ENCODE measurements at places on chromosomes 5 and 9.

DNA sequence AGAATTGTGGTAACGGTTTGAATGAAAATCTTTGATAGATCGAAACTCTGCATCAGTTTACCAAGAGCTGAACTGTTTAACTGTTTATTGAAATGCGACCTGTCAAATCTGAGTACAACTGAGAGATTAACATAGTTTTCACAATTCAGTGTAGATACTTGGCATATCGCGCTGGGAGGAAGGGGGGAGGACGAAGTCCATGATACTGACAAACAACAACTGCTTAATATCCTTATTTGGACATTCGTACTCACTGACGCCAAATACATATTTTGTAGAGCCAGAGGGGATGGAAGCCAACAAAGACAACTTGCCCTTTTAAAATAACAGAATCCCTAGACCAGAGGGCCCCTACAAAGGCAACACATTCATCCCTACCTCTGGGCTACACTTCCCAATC lies 93.2 kb downstream of the GLIS3 start:
- no peak for DNase-seq

- DNase-seq, result no peak
Observed at GRCh38 chr9:6549106-6549800, 96.3 kb downstream of the GLDC start.

DNA sequence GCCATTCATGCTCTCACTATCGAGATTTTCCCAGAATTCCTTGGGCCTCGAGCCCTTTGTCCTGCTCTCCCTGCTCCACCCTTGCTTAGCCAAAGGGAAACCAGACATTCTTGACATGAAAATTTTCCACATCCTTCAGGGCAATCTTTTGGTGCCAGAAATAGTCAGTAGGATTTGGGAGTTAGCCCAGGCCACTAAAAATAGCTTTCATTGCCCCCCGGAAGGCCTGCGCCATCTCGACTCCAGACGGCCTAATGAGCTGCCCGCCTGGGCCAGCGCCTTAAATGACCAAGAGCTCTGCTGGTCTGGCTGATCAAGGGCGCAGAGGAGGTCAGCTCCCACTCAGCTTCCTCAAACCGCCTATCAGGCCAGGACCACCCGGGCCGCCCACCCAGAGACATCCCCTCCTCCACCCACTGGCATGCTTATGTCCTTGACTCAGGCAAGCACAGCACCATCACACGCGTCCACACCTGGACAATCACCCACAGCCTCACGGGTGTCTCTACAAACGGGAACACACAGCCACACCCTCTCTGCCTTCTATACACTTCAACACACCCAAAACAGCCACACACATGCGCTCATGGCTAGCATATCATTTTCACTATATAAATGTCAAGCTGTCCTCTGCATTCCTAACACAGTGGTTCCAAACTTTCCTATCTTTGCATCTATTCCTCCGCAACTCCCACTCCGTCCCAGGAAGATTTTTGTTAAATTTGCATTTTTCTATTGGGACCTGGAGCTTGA lies 20.9 kb downstream of the DUSP1 start:
- DNase-seq, result no peak

- peak; percentile 80 for DNase-seq
Observed at GRCh38 chr5:124061663-124062062, 549.7 kb downstream of the CSNK1G3 start.

DNA sequence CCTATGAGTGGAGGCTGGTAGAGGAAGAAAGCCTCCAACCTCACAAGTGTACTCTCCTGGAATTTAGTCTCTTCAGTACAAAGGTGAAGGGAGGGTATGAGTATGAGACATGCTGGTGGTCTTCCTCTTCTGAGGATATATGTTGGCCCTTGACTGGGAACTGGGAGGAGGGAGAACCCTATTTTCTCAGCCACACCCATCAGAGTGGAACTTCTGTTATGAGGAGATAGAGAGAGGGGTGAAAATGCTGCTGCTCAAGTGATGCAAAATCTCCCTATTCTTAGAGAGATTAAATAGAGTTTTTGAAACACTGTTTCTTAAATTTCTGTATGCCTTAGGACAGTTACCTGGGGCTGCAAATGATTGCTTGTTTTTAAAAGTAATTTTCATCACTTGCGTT lies 203.4 kb upstream of the PRR16 start:
- no peak for DNase-seq

GRCh38 chr9:34686231-34686630 lies 4.8 kb downstream of the CCL19 start:
- peak; percentile 33 for DNase-seq

DNA sequence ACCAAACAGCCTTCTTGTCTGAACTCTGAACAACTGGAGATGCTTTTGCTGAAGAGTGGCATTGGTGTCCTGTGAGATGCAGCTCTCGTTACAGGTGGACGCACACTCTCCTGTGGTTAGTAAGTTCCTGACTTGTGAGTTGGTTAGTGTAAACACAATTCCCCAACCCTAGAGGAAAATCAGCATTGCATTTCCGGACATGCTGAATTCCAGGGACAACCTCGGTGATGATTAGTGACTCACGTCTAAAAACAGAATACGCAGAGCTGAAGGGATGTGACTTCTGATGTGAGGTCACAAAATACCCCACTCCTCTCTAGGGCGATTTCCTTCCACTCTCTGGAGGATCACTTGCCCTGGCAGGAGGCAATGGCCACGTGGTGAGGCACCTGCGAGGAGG lies 5.0 kb downstream of the OR2V2 start:
- no peak for DNase-seq

- DNase-seq, result peak; percentile 58
Observed at GRCh38 chr5:125411071-125411743, 664.8 kb upstream of the ZNF608 start.

DNA sequence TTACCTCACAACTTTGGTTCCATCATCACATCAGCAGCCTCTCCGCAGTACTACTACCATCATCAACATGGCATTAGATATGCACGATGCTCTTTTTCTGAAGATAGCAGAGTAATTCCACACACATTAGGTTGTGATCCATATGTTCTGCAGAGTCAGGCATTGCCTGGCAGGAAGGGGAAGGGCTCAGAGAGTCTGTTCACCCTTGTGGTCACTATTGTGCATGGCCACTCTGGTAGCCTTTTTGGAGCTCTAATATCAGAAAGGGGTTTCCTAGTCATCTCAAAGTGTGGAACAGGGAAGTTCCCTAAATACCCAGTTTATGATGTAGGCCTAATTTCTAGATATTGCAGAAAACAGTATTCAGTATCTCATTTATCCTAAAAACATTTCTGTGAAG lies 373.6 kb downstream of the BNC2 start:
- DNase-seq, result no peak

- DNase-seq, result no peak
Observed at GRCh38 chr9:135345775-135346433, 133.7 kb upstream of the PPP1R26 start.

GRCh38 chr5:92064993-92065392 lies 681.9 kb upstream of the ARRDC3 start:
- no peak for DNase-seq

GRCh38 chr5:117455236-117456233 lies 880.9 kb upstream of the SEMA6A start:
- no peak for DNase-seq

Data from fibroblast of skin of right quadriceps (primary cell).